Sciatic nerve (tissue), 2 donors: ENCODE measurements at places on chromosomes 3 and 15.

DNA sequence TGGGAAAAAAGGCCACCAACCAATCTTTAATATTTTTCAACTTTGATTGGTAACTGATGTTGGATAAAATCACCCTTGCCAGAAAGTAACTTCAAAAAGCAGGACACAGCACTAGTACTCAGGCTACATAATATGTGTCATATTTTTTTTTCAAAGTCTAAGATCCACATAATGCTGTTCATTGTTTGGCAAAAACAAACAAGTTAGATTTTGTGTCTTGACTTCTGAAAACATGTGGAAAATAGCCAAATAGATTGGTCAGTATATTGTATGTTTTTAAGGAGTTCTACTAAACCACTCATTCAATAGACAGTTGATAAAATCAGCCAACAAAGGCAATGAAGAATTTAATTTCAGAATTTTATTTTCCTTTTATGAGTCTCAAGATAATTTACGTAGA lies 111.7 kb upstream of the CCDC54 start:
- no peak for DNase-seq

- no peak for DNase-seq
Measured at GRCh38 chr3:184669578-184669977, 42.3 kb downstream of the MAGEF1 start.

GRCh38 chr15:36769098-36769497 lies 189.7 kb downstream of the CDIN1 start:
- DNase-seq: no peak

GRCh38 chr3:174863488-174863887 lies 4.4 kb downstream of the NAALADL2 start:
- DNase-seq: no peak

DNA sequence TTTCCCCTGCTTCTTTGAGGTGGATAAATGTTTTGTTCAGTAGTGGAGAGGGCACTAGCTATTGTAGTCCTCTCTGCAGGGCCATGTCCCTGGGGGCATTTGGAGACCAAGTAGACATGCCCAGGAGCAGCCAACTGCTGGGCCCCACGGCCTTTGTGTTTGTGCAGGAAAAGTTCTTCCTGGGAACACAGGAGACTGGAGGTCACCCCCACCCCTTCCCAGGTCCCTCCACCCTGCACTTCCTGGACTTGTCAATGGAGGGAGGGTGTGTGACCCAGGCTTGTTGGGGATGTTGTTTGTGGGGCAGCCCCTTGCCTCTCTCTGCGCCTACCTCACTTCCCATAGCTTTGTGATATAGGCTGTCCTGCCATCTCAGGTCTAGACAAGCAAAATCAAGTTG lies 317.0 kb upstream of the LRRFIP2 start:
- DNase-seq: no peak

DNA sequence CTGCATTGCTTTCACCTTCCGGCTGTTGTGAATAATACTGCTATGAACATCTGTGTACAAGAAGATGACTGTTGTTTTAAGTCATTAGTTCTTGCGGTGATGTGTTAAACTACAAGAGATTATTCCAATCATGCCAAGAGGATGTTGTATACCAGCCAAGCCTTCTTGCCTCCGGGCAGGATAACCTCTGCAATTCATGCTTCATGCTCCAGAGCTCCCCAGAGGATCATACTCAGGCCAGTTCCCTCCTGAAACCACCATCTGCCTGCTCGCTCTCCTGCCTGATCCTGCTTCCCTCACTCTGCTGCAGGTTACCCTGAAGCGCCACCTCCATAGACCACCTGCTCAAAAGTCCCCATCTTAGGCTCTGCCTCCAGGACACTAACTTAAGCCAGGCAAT lies 187.1 kb upstream of the PROK2 start:
- DNase-seq: no peak

DNA sequence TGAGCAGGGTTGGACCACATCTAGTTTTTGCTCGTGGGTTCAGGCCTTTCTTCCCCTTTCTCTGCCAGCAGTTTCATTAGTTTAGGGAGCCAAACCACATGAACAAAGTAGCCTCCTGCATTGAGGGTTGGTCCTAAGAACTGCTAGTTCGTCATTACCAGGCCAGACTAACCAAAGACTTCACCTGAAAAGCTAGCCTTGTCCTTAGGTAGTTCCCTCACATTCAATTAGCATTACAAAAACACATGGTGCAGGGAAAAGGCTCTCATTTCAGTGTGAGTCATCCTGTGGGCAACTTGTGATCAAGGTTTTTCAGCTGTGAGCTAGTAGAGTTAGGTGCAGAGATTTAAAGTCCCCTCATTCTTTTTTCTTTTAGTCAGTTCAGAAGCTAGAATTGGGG lies 279.3 kb upstream of the CTNNB1 start:
- DNase-seq: no peak
